Midbrain (tissue), 1 donor: ENCODE measurements at places on chromosomes 12 and 14.
A peak's percentile ranks its signal among the peaks of the same experiment; 100 is the strongest.

- DNase-seq: no peak
Observed at GRCh38 chr12:22615963-22616501, 8.9 kb upstream of the ETNK1 start.

- no peak for DNase-seq
Observed at GRCh38 chr14:71625891-71626701, 306.1 kb upstream of the RGS6 start.

DNA sequence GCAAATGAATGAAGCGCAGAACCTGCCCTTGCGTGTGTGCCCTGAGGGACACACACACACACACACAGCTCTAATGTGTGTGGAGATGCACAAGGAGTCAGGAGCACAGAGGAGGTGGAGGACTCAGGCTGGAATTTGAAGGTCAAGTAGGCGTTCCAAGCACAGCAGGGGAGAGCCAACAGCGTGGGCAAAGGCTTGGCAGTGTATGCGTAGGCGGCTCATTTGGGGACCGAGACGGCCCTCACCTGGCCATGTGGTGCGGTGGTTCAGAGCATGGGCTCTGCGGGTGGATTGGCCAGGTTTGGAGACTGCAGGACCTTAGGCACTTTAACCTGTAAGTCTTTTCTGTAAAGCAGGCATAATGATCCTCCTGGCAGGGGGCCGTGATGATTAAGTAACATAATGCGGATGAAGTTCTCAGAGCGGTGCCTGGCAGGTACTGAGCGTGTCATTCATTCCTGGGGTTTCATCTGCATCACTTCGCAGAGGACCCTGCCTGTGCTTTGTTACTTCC is 69.5 kb upstream of the SLC24A4 start:
- peak; percentile 7 for DNase-seq

GRCh38 chr12:65742018-65743010 is 82.0 kb upstream of the HMGA2 start:
- peak; percentile 7 for DNase-seq

- DNase-seq: no peak
Observed at GRCh38 chr14:95191445-95192199, 34.3 kb upstream of the DICER1 start.

DNA sequence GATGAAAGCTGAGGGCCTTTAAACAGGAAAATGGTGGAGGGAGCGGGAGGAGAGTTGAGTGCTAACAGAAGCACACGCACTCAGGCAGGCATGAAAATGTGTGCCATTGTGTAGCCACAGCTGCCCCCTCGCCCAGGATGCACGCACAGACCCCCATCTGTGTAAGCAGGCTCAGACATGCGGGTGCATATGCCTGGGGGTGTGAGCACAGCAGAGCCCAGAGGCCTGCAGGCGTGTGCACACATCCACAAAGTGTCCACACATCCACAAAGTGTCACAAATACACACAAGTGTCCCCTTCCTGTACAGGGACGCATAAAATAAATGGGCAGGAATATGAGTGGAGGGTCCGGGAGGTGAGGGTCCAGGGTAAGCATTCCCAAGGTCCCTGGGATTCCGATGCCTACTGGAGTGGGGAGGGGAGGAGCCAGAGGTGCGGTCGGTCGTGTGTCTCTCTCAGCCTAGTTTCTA is 805 bp upstream of the KRT7 start:
- no peak for DNase-seq

DNA sequence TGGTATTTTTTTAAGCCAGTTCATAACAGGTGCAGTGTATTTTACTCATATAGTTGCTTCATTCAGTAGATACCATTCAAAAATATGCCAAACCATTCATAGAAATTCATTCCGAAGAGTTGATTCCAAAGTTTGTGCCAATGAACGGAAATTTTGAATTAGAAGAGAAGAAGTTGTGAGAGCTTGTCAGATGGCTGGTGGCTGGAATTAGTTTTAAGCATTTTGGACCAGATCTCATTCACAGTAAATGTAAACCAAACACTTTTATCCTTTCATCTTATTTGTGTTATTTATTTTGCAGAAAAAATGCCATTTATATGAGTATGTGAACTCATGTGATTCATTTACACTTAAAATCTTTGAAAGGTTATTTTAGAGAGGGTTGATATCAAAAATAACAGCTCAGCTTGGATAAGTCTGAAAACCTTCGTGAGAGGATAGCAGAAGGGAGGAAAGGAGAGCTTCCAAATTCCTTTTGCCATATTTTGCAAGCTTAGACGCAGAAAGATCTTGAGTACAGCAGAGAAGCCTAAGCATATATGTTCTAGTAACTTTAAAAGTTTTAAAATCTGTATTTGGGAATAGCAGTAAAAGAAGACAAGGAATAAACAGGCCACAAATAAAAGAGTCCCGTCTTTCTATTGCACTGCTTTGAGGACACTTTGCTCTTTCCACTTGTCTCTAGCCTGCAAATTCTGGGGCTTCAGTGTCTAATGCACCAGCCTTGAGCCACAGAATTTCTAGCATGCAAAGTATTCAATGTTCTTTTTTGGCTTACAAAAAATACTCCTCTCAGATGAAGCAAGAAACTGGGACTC is 253.6 kb upstream of the FLRT2 start:
- DNase-seq: no peak

DNA sequence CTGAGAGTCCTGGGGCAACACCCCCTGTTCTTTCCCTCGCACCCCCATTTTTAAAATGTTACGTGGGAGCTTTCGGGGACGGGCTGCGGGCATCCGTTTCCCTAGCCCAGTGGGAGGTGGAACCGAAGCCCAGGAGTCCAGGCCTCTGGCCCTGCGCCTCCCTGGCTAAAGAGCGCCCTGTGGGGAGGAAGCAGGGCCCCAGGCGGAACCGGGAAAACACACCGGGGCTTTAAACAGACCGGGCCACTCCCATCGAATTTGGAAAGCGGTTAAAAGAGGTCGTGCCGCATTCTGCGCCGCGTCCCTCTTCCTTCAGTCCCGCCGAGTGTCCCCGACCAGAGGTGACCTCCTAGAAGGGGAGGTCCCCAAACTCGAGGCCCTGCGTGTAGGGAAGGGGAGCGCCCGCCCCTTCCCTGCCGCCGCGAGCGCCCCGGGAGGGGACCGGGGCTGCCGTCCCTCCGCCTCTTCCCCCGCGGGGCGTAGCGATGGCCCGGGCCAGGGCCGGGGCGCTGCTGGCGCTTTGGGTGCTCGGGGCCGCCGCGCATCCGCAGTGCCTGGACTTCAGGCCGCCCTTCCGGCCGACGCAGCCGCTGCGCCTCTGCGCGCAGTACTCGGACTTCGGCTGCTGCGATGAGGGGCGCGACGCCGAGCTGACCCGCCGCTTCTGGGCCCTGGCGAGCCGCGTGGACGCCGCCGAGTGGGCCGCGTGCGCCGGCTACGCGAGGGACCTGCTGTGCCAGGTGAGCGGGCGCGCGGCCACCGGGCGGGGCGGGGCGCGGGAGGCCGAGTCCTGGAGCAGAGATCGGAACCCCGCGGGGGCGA is at the start of gene HHIPL1:
TSS of gene HHIPL1 (plus strand) at position 407 of the 822 bp plus-strand sequence. CDS start at position 486, 79 bp downstream.
- no peak for DNase-seq

DNA sequence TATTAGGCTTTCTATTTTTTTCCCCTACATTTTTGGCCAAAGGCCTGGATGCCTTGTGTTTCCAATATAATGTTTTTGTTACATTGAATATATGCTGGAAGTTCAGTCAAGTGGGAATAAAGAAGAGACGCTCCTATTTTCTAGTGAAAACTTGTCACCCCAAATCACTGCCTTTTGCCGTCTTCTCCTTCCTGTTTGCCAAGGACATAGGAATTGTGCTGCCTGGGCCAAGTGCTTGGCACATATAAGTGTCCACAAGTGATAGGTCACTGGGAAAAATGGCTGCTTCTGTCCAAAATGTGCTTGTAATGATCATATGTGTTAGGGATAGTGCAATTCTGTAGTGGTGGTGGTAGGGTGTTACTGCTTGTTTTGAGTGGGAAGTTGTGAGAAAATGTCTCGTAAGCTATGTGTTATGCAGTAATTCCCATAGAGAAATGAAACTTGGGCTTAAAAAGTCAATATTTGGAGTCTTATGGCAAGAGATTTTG is 11.6 kb upstream of the KCNJ8 start:
- no peak for DNase-seq

- peak; percentile 75 for DNase-seq
Observed at GRCh38 chr12:58888131-58888783, 32.0 kb downstream of the LRIG3 start.

- DNase-seq: no peak
Observed at GRCh38 chr14:23183158-23183470, 346 bp downstream of the SLC7A8 start.

- no peak for DNase-seq
Observed at GRCh38 chr14:63243646-63244045, 39.4 kb downstream of the RHOJ start.

- peak; percentile 38 for DNase-seq
Observed at GRCh38 chr12:119780786-119781434, 96.2 kb downstream of the CIT start.

- DNase-seq: no peak
Observed at GRCh38 chr12:67592228-67593011, 56.1 kb upstream of the DYRK2 start.

DNA sequence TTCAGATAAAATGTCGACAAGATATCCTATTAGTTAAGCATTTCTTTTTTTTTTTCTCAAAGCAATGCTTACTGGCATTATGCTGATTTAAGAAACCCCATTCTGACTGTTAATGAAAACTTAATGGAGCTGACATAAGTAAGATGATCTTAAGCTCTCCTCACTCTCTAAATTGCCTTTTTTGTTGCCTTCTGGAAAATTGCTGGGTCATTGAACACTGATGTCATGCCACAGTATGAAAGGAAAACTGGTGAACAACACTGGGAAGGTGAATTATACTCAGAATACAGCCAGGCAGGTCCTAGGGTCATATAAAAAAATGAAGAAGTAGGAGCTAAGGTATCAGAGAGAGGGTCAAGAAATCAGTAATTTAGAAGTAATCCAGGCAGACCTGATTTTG is 179.9 kb downstream of the BTG1 start:
- DNase-seq: no peak

DNA sequence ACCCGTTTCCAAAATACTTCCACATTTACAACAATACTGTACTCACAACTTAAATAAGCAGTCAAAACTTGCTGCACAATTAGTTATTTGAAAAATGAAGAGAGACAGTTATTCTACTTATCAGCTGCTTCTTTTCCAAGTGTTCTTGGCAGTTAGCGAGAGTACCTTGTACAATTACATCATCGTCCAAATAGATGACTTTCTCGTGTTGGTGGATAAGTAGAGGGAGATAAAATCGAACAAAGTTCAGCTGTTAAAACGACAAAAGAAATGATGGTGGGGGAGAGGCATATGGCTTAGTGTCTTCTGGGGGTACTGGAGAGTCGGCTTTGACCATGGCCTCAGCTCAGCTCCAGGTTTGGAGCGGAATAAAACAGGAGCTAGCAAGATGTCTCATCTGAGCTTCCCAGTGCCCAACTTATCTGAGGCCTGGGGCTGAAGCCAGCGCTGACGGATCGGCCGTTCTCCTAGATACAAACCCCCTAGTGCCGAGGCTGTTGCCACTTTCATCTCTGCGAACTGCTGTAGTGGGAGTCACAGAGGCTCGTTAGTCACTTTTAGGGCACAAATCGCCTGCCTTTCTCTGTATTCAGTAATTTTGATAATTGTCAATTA is 31.7 kb downstream of the TDG start:
- DNase-seq: no peak

GRCh38 chr12:113055594-113056380 is 743 bp upstream of the DTX1 start:
- DNase-seq: no peak

- no peak for DNase-seq
Observed at GRCh38 chr12:131090274-131091210, 136.8 kb downstream of the ADGRD1 start.

DNA sequence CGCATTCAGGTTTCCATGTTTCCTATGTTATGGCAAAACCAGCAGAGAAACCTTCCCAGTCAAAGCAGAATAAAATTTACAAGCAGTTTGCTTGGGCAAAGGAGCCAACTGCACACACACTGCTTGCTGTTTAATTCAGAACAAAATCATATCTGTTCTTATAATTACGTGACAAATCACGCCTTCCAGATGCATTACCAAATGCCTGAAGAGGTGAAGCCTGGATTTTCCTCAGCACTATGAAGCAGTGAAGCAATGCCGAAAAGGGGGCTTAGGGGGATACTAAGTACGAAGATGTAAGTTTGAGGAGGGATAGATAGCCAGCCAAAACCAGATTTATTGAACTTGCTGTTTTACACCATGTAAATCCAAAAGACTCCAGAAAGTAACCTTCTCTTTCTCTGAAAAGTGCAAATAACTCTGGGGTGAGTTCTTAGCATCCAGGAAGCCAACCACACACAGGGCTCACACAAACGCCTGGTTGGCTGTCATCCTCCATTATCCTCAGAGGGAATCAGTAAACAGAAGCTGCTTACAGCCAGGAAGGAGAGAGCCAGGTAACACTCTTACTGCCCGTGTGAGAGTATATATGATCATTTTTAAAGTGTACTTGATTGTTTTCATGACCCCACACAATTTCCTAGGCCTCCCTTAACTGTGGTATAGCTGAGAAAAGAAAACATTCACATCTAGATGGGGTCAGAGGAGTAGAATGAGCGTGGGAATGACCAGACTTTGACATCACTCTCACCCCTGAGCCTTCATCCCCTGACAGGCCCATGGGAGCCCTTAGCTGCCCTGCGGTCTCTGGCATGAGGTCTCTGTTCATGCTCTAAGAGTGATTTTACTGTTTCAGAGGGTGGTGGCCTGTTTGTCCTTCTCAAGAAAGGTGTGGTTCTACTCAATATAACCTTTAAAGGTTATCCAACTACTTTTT is 442.5 kb downstream of the EGLN3 start:
- DNase-seq: no peak

GRCh38 chr12:8156845-8157244 is at the start of gene ZNF705A:
Gene ZNF705A, plus strand, starts transcription at chr12:8157015. Its CDS starts 15,611 bp downstream, at chr12:8172626.
- DNase-seq: no peak

GRCh38 chr14:74932401-74932901 is 9.4 kb upstream of the RPS6KL1 start:
- DNase-seq: no peak

GRCh38 chr12:53561590-53561953 is 54.3 kb upstream of the NPFF start:
- DNase-seq: no peak

DNA sequence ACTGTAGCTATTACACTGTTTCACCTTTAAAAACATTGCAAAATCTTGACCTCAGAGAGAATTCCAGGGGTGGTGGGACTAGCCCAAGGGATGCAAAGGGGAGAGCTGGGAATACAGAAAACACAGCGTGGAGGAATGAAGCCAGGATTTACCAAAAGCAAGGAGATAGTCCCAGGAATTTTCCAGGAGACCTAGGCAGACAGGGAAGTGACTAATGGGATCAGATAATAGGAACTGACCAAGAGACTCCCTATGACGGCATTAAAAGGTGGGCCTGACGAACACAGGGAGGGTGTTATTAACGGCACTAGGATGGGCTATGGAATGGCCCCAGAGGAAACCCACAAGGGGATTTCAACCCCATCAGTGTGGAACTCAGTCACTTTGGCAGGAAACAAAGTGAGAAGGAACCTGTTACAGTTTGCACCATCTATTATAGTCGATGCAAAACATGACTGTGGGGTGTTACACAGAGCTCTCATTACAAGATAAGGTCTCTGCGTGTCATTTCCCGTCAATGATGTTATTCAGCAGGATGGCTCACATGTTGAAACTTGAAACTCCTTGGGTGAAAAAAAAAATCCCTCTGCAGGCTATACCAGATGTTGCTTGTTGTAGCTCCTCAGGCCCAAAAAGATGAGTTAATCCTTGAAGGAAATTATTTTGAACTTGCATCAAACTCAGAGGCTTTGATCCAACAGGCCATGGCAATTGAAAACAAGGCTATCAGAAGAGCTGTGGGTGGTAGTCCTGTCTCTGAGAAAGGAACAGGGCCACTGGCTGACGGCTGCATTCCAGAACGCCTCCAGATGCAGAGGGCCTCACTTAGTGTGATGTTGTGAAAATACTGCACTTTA is 58.7 kb downstream of the DRAM1 start:
- DNase-seq: no peak

GRCh38 chr14:51933191-51933590 is 56.2 kb upstream of the RTRAF start:
- no peak for DNase-seq
